ENCODE measurements at places on chromosomes 4 and X. TPM values are rescaled to one million over a fixed set of nuclear protein-coding genes. Genes with fewer than 3 reads are reported as not detected.

GRCh38 chr4:8410641-8411271 is 29.8 kb downstream of the ACOX3 start:
- no peak for DNase-seq

DNA sequence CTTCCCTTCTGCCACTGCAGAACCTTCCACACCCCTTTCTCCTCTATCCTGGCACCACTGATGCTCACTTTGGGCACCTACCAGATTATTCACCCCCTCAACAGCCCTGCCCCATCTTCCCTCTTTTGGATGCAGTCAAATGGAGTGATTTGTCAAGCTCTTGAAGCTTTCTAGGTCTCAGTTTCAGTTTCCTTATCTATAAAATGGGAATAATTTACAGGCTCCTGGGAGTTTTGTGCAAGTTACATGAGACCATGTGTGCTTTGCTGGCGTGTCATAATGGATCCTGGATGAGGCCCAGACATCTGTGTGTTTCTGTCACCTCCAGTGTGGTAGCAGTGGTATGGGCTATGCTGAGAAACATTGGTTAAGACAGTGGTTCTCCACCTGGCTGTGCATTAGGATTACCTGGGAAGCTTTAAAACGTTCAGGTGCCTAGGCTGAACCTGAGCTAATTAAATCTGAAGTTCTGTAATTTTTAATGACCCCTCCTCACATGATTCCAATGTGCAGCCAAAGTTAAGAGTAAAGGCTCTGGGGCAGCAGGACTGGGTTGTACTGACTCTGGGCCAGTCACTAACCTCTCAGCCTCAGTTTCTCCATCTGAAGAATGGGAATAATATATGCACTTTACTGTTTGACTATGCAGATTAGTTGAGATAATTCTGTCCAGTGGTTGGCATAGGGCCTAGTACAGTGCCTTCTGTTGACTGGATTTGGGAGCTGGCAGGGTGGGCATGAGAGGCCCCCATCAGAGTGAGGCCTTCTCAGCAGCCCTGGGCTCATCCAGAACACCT is 6.8 kb upstream of the MGST2 start:
- no peak for DNase-seq

GRCh38 chrX:113959912-113960626 is 623.8 kb upstream of the HTR2C start:
- no peak for DNase-seq

- DNase-seq, result no peak
Measured at GRCh38 chrX:44974451-44974850, 101.5 kb downstream of the KDM6A start.

- no peak for DNase-seq
Measured at GRCh38 chr4:14431155-14432134, 570.8 kb upstream of the CPEB2 start.

- DNase-seq, result no peak
Measured at GRCh38 chr4:81806485-81806884, 334.8 kb upstream of the RASGEF1B start.

The PITX2 gene
- 2.5 TPM for polyA plus RNA-seq

The WDR1 gene
- 140 TPM for polyA plus RNA-seq

The SERPINA7 gene
- polyA plus RNA-seq, result 0.19 TPM
